Esophagus muscularis mucosa (tissue), 4 donors: ENCODE measurements at places on chromosomes 2 and 18. TPM values are rescaled to one million over a fixed set of nuclear protein-coding genes. Genes with fewer than 3 reads are reported as not detected.

DNA sequence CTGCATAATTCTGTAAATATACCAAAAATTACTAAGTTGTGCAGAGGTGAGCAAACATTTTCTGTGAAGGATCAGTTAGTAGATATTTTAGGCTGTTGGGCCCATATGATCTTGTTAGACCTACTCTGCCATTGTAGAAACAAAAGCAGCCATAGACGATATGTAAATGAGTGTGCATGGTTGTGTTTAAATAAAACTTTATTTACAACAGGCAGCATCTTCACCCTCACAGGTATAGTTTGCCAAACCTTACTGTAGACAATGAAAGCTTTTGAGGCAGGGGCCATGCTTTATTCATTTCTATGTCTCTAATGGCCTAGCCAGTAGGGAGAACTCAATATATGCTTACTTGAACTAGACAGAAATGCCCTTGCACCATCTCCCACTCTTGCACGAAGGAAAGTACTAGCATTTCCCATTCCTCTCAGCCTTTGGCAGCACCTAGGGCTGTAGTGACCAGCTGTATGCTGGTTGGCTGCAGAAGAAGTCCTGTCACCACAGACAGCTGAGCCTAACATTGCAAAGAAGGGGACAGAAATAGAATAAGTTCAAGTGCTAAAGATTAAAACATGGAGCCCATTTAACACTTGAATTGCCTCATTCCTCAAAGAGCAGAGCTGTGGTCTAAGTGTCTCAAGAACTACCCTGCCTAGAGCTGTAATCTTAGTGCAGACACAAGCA, 305.1 kb upstream of the MGAT5 start:
- H3K27ac ChIP-seq = no peak overlapping the region
- H3K36me3 ChIP-seq = no peaks in the 10 kb centered on the region
- H3K4me1 ChIP-seq = no peaks in the 10 kb centered on the region
- no peaks in the 10 kb centered on the region for H3K27me3 ChIP-seq
- no peak overlapping the region for H3K4me3 ChIP-seq

GRCh38 chr2:99662761-99663341, 173.0 kb upstream of the REV1 start:
- no peaks in the 10 kb centered on the region for H3K27me3 ChIP-seq
- no peak overlapping the region for H3K27ac ChIP-seq
- H3K36me3 ChIP-seq = no peaks in the 10 kb centered on the region
- H3K4me1 ChIP-seq = peaks cover 27% of the 10 kb centered on the region

The ACOXL gene
- not detected for total RNA-seq

DNA sequence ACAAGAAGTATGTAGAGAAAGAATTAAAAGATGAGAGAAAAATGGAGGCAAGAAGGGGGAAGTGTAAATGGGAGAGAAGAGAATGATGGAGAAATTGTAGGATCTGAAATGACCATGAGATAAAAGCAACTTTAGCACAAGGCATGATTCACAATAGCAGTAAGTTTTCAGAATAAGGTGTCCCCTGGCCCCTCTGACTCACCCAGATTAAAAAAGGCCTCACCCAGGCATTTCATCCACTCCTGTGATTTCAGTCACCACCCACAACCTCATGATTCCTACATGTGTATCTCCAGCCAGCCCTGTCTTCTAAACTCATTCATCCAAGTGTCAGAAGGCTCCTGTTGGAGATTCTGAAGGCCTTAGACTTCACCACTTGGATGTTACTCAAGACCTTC, 56.6 kb downstream of the SP100 start:
- no peak overlapping the region for H3K4me3 ChIP-seq
- no peaks in the 10 kb centered on the region for H3K27me3 ChIP-seq
- DNase-seq = no peak
- H3K36me3 ChIP-seq = peaks cover 32% of the 10 kb centered on the region

DNA sequence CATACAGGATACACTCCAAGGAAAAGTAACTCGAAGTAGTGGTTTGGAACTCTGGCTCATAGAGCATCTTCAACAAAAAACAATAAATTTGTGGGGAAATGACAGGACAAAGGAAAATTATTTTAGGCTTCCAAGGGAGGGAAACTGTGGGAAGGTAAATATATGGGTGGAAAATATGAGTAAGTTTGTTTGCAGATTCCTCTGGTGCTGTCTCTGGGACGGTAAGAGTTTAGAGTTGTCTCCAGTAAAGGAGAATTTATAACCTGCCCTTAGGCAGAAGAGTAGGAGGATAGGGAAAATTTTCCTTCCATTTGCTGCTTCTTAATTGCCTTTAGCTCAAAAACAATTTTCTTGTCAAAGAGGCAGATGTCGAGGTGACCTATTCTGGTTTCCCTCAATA, 19.3 kb downstream of the HNMT start:
- no peaks in the 10 kb centered on the region for H3K36me3 ChIP-seq
- H3K27me3 ChIP-seq = no peaks in the 10 kb centered on the region
- H3K4me1 ChIP-seq = no peaks in the 10 kb centered on the region
- H3K4me3 ChIP-seq = no peak overlapping the region

- no peak overlapping the region for H3K27ac ChIP-seq
- no peaks in the 10 kb centered on the region for H3K27me3 ChIP-seq
- peaks cover 16% of the 10 kb centered on the region for H3K4me1 ChIP-seq
- no peak overlapping the region for H3K4me3 ChIP-seq
These were observed 41.5 kb upstream of the RPE start for GRCh38 chr2:209960676-209961630.

- no peaks in the 10 kb centered on the region for H3K27me3 ChIP-seq
- H3K27ac ChIP-seq = no peak overlapping the region
- DNase-seq = no peak
- no peaks in the 10 kb centered on the region for H3K36me3 ChIP-seq
- no peak overlapping the region for H3K4me3 ChIP-seq
These were observed 43.0 kb upstream of the CHMP1B start for GRCh38 chr18:11808001-11808855.

DNA sequence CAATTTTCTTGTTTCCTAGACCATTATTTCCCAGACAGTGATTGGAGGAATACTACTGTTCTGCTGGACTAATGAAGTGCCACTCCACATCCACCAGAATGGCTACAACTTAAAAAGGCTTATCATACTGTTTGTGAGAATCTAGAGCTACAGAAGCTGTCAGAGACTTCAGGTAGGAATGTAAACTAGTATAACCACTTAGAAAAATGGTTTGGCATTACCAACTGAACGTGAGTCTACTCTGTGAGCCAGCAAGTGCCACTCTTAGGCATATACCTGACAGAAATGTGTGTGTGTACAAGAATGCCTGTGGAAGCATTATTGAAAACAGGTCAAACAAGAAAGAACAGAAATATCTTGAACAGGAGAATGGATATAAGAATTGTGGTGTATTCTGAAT, 4.2 kb upstream of the SCN3A start:
- no peak overlapping the region for H3K4me3 ChIP-seq
- H3K36me3 ChIP-seq = no peaks in the 10 kb centered on the region
- no peak for DNase-seq
- H3K27me3 ChIP-seq = no peaks in the 10 kb centered on the region

The ALPG gene
- total RNA-seq = not detected

DNA sequence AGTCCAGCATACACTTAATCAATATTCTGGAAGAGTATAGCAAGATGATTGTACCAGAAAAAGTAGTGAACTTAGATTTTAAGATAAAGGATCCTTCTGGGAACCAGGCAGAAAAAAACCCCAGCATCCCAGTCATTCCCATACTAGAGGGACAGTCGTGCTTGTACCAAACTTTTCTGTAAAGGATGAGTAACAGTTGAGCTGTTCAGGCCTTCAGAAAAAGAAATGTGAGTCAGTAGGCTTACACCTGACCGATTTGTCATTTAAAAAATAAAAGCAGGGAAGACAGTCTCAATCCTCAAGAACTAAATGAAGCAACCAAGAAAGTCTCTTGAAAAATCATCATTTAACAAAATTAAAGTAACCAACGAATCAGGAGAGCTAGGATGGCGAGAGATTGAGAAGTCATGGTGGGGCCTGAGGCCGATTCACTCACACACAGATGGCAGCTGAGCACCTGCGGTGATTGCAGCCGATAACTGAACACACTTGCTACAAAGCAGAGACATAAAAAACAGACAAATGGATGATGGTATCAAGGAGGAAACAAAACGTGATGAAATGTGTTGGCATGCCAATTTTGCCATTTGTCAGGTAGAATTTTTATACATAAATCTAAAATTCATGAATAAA, 170.0 kb upstream of the ALKAL2 start:
- H3K27me3 ChIP-seq = peaks cover 55% of the 10 kb centered on the region
- H3K4me1 ChIP-seq = no peaks in the 10 kb centered on the region
- H3K27ac ChIP-seq = no peak overlapping the region
- H3K4me3 ChIP-seq = no peak overlapping the region
- H3K36me3 ChIP-seq = no peaks in the 10 kb centered on the region
- peak; percentile 90 for DNase-seq

GRCh38 chr18:1015777-1016176, 111.1 kb downstream of the ADCYAP1 start:
- no peak overlapping the region for H3K4me3 ChIP-seq
- H3K36me3 ChIP-seq = no peaks in the 10 kb centered on the region
- peaks cover 6% of the 10 kb centered on the region for H3K4me1 ChIP-seq
- H3K27me3 ChIP-seq = no peaks in the 10 kb centered on the region

GRCh38 chr2:67854798-67855197, 208.0 kb downstream of the C1D start:
- no peaks in the 10 kb centered on the region for H3K27me3 ChIP-seq
- H3K27ac ChIP-seq = no peak overlapping the region
- no peak for DNase-seq
- no peaks in the 10 kb centered on the region for H3K4me1 ChIP-seq
- H3K4me3 ChIP-seq = no peak overlapping the region

GRCh38 chr2:8502316-8502715, 179.5 kb upstream of the ID2 start:
- H3K27ac ChIP-seq = no peak overlapping the region
- no peak overlapping the region for H3K4me3 ChIP-seq
- no peak for DNase-seq
- no peaks in the 10 kb centered on the region for H3K36me3 ChIP-seq
- H3K4me1 ChIP-seq = no peaks in the 10 kb centered on the region

DNA sequence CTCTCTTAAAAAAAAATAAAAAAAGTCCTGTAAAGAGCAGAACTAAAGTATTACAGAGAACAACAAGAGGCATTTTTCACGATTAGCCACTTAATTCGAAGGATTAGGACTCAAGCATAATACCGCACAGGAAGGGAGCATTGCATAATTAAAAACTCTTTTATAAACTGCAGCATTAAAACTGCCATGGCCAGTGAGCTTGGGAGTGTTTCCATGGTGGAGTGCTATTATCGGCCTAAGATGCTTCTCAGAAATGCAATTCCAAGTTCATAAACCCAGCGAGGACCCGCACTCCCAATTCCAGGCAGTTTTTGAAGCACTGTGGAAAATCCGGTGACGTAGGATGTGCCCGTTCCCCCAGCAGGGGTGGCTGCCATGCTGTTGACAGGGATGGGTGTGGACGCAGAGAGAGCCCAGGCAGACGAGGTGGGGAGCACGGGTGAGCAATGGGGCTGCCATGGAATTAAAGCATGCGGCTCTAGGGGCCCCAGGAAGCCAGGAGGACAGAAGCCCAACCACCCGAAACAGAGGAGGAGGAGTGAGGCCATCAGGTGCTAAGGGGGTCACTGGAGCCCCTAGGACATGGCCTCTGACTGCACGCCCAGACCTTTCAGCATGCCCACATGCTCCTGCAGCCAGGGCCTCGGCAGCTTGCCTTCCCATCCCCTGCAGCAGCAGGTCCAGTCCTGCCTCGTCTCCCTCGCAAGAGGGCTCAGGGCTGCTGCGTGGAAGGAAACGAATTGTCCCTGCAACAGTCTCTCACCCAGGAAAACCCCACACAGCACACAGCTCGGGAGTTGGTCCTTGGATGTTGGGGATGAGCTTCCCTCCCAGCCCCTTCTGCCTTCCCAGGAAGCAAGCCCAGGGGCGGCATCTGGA, 233.4 kb downstream of the NDUFA10 start:
- H3K4me3 ChIP-seq = no peak overlapping the region
- no peak overlapping the region for H3K27ac ChIP-seq
- H3K36me3 ChIP-seq = no peaks in the 10 kb centered on the region
- H3K27me3 ChIP-seq = no peaks in the 10 kb centered on the region
- DNase-seq = no peak
- H3K4me1 ChIP-seq = peaks cover 9% of the 10 kb centered on the region

GRCh38 chr2:19751631-19752030, 150.2 kb downstream of the TTC32 start:
- H3K27ac ChIP-seq = no peak overlapping the region
- no peaks in the 10 kb centered on the region for H3K36me3 ChIP-seq
- H3K4me3 ChIP-seq = no peak overlapping the region
- peaks cover 30% of the 10 kb centered on the region for H3K4me1 ChIP-seq

DNA sequence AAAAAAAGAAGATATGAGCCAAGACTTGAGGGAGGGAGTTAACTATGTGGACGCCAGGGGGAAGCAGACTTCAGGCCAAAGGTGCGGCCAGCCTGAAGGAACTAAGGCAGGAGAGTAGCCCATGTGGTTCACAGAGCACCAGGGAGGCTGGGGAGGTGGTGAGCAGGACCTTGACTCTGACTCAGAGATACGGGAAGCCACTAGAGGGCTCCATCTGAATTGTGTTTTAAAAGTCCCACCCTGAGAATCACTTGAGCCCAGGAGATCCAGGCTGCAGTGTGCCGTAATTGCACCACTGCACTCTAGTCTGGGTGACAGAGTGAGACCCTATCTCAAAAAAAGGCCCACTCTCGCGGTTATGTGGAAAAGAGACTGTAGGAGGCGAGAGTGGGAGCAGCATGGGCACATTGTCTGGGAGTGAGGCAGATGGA, 12.3 kb downstream of the CEP192 start:
- peaks cover 33% of the 10 kb centered on the region for H3K36me3 ChIP-seq
- no peaks in the 10 kb centered on the region for H3K27me3 ChIP-seq
- H3K4me1 ChIP-seq = no peaks in the 10 kb centered on the region
- H3K27ac ChIP-seq = no peak overlapping the region
- H3K4me3 ChIP-seq = no peak overlapping the region

GRCh38 chr2:206765242-206766056, at the start of the genes FASTKD2 and MDH1B:
Gene FASTKD2 (plus strand): TSS chr2:206765606. CDS start chr2:206766694, 1,088 bp downstream.
Gene MDH1B (minus strand): TSS chr2:206765328. CDS start chr2:206765271, 57 bp downstream.
- peaks cover 13% of the 10 kb centered on the region for H3K36me3 ChIP-seq
- peak within 1 kb of the TSS; percentile 89 for H3K27ac ChIP-seq
- no peaks in the 10 kb centered on the region for H3K27me3 ChIP-seq
- peak; percentile 97 for DNase-seq
- H3K4me3 ChIP-seq = peak within 1 kb of the TSS; percentile 77

The GKN2 gene
- not detected for total RNA-seq

DNA sequence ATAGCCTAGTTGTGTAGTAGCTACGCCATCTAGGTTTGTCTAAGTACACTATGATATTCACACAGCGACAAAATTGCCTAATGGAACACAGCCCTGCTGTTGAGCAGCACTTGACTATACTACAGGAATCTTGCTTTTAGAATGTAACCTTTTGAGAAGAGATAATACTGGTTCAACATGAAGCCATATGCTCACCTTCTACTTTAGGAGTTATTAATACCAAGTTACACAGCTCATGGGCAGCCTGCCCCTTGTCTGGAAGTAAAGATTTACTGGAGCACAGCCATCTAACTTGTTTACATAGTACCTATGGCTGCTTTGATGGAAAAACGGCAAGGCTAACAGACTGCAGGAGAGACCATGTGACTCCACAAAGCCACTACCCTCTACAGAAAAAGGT, 174.8 kb downstream of the DYM start:
- no peak overlapping the region for H3K27ac ChIP-seq
- DNase-seq = no peak
- H3K27me3 ChIP-seq = no peaks in the 10 kb centered on the region
- peaks cover 9% of the 10 kb centered on the region for H3K36me3 ChIP-seq
- H3K4me3 ChIP-seq = no peak overlapping the region
- H3K4me1 ChIP-seq = no peaks in the 10 kb centered on the region

The HOXD13 gene
- total RNA-seq = not detected

GRCh38 chr18:8584798-8585197, 24.4 kb upstream of the RAB12 start:
- no peak overlapping the region for H3K27ac ChIP-seq
- no peaks in the 10 kb centered on the region for H3K4me1 ChIP-seq
- H3K27me3 ChIP-seq = no peaks in the 10 kb centered on the region
- DNase-seq = no peak
- no peaks in the 10 kb centered on the region for H3K36me3 ChIP-seq
- H3K4me3 ChIP-seq = no peak overlapping the region
